ENCODE measurements at places on chromosomes 6 and 20. TPM values are rescaled to one million over a fixed set of nuclear protein-coding genes. Genes with fewer than 3 reads are reported as not detected.

- no peak for DNase-seq
Observed at GRCh38 chr6:135113860-135114259, 59.2 kb upstream of the HBS1L start.

DNA sequence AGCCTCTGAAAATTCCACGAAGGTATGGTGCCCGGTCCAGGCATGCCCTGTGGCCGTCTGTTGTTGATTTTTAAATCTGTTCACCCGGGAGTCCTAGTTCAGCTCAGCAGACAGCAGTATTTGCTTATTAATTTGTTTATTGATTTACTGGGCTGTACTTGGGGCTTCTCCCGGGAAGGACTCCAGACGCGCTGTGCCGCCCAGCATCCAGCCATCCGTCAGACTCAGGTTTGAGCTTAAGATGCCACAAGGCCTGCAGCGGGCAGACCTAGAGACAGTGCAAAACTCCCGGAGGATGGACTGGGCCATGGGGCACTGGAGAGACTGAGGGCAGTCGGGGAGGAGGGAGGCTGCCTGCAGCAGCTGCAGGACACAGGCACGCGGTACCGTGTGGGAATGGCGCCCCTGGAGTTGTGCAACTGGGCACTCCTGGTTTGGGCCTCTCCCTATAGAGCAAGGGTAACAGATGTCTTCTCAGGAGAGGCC lies 17.3 kb upstream of the CCDC167 start:
- no peak for DNase-seq

- DNase-seq: no peak
Observed at GRCh38 chr6:14781772-14782525, 463.9 kb upstream of the JARID2 start.

GRCh38 chr6:152305672-152306071 lies 331.5 kb downstream of the SYNE1 start:
- DNase-seq: no peak

DNA sequence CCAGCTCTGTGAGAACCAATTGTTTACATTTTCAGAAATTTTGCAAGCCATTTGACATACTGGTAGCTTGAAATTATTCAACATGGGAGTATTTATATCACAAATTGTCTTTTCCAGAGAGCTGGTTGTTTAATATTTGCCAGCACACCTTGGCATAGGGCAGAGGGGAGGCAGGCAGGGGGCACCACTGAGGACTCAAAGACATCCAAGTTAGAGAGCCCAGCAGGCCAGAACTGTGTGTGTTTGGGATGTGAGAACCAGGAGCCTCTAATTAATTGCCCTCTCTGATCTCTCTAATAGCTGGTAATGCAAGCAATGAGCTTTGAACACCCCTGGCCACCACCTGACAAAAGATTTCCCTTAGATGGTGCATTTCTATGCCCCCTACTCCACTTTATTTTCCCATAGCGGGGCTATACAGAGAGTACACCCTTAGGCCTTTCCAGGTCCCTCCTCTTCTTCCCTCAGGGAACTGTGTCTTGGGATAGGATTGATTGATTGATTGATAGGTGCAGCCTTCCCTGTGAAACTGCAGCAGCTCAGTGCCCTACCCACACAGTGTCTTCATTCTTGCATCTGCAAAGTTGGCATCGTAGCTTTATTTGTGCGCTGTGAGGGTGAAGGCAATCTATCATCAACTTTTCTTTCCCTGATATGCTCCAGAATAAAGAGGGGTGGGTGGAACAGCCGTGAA lies 29.2 kb downstream of the MOCS1 start:
- no peak for DNase-seq

DNA sequence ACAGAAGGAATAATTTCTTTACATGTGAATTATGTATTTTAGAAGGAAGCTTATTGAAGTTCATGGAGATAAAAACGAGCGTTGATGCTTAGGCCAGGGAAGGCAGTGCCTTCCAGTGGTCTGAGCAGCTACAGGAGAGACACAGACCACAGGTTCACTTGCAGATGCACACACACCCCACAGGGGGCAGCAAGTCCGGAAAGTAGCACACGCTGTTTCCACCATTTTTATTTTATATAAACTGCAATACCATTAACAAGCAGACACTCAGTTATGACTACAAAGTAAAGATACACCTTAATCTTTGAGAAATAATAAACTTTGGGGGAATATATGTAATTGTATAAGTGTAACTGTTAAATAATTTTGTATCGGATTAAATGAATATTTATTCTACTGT lies 13.5 kb upstream of the DACT2 start:
- DNase-seq: peak; percentile 66

GRCh38 chr6:165694296-165694695 lies 31.3 kb upstream of the PDE10A start:
- peak; percentile 63 for DNase-seq

CDKN1A gene
- 3.9 TPM for total RNA-seq

OPRL1 gene
- total RNA-seq: 4.1 TPM

C6orf58 gene
- total RNA-seq: not detected

All from endodermal cell (in vitro differentiated cells).